AG04449 (cell line): ENCODE measurements at places on chromosomes 3 and 15.

DNA sequence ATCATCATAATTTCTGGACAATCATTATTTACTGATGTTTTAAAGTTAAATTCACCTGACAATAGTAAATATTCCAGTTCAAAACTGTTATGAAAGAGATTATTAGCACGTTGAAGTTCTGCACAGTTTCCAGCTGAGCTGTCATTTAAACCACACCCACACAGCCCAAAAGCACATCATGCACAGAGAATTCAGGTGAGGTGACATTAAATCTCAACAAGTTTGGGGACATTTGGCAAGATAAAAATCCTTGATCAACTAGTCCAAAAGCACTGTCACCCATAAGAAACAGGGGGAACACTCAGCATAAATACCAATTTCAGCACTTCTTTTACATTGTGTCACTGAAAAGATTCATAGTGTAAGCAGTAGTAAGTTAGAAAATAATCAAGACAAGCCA is 6.9 kb downstream of the NCEH1 start:
- no peak for DNase-seq

DNA sequence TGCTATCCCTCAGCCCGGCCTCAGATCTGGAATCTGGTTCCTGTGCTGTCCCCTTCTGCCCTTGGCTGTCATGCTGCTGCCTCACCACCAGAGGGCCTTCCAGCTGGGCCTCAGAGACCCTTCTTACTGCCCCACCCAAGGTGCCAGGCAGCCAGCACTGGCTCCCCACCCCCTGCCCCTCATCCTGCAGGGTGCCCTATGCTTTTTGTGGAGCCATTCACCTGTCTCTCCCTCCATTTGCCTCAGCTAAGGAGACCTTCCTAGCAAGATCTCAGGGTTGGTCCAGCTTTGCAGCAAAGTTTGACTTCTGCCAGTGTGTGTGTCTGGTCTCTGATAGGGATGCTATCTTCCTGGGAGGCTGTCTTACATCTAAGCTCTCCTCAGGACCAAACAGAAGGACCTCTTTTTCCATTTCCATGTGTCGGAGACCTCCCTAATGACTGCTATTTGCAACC is 1.9 kb upstream of the VWA5B2 start:
- DNase-seq, result no peak

GRCh38 chr3:50268703-50269451 is at the start of gene SEMA3B:
TSS of gene SEMA3B (plus strand) at chr3:50269147. CDS start at chr3:50269241, 94 bp downstream.
- no peak for DNase-seq

- DNase-seq, result peak; percentile 63
These were observed 107.7 kb downstream of the IGF2BP2 start for GRCh38 chr3:185717121-185717520.

DNA sequence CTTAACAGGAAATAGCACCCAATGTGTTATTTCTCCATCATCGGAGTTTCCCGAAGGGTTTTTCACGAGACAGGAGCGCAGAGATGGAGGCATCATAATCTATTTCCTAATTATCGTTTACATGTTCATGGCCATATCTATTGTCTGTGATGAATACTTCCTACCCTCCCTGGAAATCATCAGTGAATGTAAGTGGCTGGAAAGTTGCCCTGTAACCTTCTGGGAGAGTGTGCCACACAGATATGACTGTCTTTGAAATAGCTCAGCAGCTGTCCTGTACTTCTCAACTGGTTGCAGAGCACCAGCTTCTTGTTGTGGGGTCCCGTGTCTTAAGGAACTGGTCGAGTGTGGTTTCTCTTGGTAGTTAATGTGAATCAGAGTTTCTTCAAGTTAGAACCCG is 1.1 kb downstream of the SLC24A5 start:
- no peak for DNase-seq
